ENCODE measurements at places on chromosomes 1 and 21. TPM values are rescaled to one million over a fixed set of nuclear protein-coding genes. Genes with fewer than 3 reads are reported as not detected.

PCSK9 gene
- 0.17 TPM for polyA plus RNA-seq

ZFYVE9 gene
- polyA plus RNA-seq, result 19.7 TPM

NBPF3 gene
- polyA plus RNA-seq, result 24.3 TPM

S100A8 gene
- polyA plus RNA-seq, result not detected

WDTC1 gene
- 9.2 TPM for polyA plus RNA-seq

ITLN2 gene
- not detected for polyA plus RNA-seq

MAN1A2 gene
- 37.2 TPM for polyA plus RNA-seq

LRRN2 gene
- polyA plus RNA-seq, result not detected

MATN1 gene
- polyA plus RNA-seq, result 0.09 TPM

CFHR4 gene
- polyA plus RNA-seq, result not detected

LMX1A gene
- not detected for polyA plus RNA-seq

KISS1 gene
- polyA plus RNA-seq, result 3.4 TPM

SYCP1 gene
- not detected for polyA plus RNA-seq

Measured in AG04450 (cell line).